Stomach (tissue), 19 donors: ENCODE measurements at places on chromosomes 1 and 21. TPM values are rescaled to one million over a fixed set of nuclear protein-coding genes. Genes with fewer than 3 reads are reported as not detected.

The NRIP1 gene
- 26.8 TPM for total RNA-seq

The SLC16A4 gene
- total RNA-seq = 6.4 TPM

The ZNF648 gene
- total RNA-seq = 1.7 TPM

The PTPRF gene
- total RNA-seq = 114 TPM

The CYP4A22 gene
- total RNA-seq = not detected

The PSMG1 gene
- 11.6 TPM for total RNA-seq

The UMODL1 gene
- total RNA-seq = not detected

The CROCC gene
- total RNA-seq = 942 TPM

The NCMAP gene
- total RNA-seq = 0.89 TPM

The CADM3 gene
- total RNA-seq = 7.5 TPM

The CD1B gene
- not detected for total RNA-seq

The KCNA3 gene
- total RNA-seq = not detected

DNA sequence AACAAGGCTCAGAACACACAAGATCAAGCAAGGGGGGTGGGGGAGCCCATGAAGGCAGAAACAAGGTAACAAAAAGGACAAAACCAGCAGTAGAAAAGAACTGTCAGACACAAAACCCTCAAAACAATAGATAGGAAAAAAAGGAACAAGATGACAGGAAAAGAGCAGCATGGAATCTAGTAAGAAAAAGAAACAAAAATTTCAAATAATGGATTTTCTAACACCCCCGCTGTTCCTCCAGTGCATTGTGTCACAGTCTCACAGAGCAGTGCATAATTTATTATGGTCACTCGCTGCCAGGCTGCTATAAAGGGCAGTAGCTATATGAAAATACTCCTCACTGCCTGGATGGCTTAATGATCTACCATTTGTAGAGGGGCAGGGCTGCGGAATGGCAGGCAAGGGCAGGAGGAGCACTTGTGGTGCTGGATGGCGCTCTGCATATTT lies 567.9 kb downstream of the DPYD start:
- no peak for DNase-seq

DNA sequence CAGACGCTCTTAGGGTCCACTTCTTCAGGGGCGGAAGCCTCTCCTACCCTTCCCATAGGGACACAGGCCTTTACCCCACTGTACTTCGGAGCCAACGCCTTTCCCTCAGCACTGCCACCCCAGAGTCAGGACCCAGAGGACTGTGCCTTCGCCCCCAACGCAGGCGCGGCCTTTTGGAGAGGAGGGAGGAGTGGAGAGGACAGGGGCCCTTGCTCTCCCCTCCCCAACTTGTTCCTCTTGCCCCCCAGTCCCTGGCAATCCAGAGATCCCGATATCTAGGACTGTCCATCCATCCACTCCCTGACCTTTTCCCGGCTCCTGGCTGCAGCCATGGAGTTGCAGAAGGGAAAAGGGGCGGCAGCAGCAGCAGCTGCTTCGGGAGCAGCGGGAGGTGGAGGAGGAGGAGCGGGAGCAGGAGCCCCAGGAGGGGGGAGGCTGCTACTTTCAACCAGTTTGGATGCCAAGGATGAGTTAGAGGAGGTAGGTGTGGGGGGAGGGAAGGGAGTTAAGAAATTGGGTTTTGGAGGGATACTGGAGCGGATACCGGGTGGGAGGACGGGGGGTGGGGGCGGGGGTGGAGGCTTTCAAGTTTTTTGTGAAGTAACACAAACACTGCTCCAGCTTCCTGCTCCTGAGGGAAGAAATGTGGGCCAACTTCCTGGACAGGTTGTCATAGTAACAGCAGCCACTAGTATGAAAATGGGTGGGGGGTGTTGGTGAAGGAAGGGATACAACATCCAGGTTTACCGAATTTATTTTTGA lies 636 bp downstream of the INTS3 start:
- peak; percentile 79 for DNase-seq

DNA sequence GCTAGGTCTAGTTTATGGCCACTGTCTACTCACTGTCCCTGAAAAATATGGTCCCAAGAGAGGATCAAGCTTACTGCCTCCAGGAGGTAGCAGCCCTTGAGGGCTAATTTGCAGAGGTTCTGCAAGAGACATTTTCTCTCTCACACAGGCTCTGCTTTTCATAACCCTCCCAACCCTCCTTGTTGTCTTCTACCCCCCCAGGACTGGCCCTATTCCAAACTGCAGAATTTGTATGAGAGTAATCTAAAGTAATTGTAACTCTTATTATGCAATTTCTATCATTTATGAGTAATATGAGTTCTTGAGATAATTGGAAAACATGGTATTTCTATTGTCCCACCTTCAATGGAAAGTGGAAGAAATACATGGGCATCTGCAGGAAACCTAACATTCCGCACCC lies 70.4 kb upstream of the CD55 start:
- no peak for DNase-seq

DNA sequence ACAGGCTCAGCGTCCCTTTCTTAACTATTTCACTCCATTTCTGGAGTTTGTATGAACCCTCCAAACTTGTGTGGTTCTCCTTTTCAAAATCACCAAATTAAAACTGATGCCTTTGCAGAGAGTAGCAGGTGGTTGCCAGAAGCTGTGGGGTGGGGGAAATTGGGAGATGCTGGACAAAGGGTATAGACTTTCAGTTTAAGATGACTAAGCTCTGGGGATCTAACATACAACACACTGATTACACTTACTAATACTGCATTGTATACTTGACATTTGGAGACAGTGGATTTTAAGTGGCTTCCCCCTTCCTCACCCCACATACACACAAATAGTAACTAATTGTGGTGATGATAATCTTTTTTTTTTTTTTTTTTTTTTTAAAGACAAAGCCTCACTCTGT lies 11.1 kb upstream of the SCYL3 start:
- DNase-seq = no peak

DNA sequence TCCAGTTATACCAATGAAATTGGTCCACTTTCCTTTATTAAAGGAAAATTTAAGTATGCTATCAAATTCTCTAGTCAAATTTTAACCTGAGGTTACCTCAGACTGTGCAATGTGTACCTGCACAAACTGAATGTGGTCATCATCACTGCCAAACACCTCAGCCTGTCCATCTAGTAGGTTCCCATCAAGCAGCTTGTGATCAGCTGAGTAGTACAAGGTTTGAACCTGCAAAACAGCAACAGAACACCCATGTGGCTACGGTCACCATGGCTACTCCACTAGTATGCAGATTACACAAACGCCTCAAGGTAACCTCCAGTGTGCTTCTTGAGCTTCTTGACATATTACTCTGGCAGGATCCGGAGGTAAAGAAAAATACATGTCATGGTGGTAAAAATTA lies 11.6 kb downstream of the IVNS1ABP start:
- no peak for DNase-seq

DNA sequence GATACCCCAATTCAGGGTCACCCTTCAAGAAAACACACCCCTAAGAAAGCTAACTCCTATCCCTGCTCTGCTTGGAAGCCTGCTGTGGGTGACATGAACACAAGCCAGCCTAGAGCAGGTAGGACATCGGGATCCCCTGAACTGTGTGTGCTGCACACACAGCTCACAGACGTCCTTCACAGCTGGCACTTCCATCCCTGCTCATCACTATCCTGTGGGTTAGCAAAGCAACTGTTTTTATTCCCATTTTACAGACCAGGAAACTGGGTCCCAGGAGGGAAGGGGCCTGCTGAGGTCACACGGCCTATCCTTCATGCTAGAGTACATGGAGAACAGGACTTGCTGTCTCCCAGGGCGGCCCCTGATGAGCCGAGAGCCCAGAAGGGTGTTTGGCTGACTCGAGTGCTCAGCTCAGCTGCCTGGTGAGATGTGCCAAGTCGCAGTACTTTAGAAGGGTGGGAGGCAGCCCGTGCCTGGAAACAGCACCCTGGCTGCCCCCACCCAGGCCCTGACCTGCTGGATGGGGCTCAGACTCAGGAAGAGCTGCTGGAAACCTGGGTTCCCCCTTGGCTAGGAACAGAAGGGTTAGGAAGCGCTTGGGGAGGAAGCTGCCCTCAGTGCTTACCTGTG lies 28.3 kb upstream of the BTG2 start:
- DNase-seq = no peak

DNA sequence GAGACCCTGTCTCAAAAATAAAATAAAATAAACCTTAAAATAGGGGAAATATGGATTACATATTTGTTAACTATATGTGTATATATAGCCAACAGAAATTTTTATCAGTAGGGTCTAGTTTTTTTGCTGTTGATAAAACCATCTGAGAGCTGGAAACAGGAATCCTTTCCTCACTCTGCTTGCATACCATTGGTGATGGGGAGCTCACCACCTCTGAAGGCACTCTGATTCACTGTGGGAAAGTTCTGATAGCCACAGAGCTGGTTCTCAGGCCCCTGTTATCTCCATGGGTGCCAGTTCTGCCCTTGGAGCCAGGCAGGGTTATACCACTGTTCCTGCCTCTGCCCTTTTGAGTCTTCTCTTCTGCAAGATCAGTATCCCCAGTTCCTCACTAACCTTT lies 17.8 kb upstream of the ZC3H12A start:
- no peak for DNase-seq

- DNase-seq = no peak
These were observed 71.7 kb downstream of the APP start for GRCh38 chr21:26098772-26099397.

GRCh38 chr21:44711327-44712202 lies at the start of gene TSPEAR:
Gene TSPEAR (minus strand): TSS chr21:44711572. CDS start chr21:44711514, 58 bp downstream.
- peak; percentile 52 for DNase-seq

DNA sequence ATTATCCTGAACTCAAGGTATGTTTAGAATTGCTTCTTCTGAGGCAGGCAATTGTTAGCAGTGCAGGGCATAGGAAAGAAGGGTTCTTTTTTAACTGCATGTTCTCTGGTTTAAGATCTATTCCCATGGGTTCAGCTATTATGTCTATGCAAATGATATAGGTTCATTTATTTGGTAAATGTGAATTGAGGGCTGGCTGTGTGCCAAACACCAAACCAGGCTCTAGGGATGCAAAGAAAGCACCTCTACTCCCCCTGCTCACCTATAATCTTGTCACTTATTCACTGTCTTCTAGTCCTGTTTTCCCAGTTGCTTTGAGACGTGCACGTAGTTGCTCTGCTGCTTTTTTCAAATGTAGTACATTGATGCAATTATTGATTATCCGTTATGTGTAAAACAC lies 691 bp upstream of the KIFAP3 start:
- peak; percentile 15 for DNase-seq

DNA sequence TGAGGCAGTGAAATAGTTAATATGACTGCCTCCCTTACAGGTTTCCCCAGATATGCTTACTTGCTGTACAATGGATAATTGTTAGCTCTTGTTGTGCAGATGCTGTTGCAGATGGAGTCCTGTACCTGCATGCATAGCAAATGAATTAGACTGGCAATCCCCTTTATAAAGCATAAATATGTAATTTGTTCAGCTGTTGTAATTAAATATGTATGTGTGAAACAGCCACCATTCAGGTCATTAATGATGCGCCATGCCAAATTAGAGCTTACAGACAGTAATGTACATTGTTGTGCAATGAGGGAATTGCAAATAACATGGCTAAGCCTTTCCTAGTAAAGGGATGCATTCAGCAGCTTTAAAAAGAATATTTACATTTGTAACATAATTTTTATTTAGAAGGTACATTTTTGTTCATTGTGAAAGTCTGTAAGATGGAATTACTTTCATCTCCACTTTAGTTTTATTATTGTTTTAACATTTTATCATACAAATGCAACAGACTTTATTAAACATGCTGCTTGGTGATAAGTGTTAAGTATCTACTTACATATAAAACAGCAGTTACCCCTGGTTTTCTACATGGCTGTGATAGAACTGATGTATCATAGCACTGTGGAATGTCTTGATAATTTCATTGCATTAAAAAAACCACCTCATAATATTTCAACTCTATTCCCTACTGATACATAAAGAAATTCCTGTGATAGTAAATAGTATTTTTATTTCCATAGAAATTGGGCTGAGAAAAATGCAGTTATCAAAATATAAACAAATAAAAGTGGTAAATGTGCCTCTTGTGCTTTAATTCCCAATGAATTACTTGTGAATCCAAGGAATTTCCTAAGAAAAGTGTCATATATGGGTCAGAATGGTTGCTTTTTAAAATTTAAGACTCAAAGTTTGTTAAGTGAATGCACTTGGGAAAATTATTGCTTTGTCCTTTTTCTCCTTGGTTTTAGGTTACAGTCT lies 99.0 kb downstream of the NFIA start:
- no peak for DNase-seq

DNA sequence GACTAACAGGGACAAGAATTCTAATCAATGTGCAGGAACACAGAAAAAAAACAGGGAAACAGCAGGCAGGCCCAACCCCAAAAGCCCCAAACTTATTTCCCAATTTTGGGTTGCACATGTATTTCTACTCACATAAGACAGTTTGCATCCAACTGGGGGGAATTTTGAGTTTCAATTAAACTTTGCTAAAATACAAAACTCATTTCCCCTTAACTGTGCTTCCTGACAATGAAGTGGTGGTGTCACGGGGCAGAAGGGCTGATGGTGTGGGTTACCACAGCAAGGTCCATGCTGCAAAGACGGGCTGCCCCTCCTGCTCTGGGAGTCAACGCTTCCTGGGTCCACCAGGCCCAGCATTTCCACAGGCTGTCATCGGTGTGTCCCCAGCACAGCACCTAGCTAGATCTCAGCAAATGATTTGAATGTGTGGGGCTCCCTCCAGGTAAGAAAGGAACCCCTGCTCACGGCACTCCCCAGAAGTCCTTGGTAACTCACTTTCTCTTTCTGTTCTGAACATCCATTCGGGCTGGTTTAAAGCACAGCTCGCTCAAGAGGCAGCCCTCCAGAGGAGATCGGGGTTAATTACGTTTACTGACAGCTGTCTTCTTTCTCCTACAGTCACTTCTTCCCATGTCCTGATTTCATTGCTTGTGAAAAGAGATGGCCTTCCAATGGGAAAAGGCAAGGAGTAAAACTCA lies 27.4 kb downstream of the HIVEP3 start:
- DNase-seq = peak; percentile 41

DNA sequence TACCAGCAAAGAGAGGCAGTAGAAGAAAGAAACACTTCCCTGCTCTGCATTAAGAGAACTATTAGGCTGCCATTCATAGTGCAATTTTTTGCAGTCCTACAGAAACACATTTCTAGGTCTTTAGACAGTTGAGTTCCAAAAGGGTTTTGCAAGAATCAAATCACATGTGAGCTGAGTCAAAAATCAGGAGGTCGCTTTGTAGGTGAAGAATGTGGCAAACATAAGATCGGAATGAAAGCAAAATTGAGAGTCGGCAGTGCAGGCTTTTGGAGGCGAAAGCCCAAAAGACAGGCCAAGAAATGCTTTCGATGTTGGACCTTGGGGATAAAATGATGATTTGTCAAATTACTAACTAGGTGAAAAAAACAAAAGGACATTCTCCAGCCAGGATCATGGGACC lies 213.5 kb upstream of the NRIP1 start:
- DNase-seq = no peak

GRCh38 chr1:178323067-178323466 lies 173.7 kb downstream of the CLEC20A start:
- no peak for DNase-seq

- DNase-seq = no peak
These were observed 1040.7 kb upstream of the B3GALT2 start for GRCh38 chr1:194227161-194227560.

DNA sequence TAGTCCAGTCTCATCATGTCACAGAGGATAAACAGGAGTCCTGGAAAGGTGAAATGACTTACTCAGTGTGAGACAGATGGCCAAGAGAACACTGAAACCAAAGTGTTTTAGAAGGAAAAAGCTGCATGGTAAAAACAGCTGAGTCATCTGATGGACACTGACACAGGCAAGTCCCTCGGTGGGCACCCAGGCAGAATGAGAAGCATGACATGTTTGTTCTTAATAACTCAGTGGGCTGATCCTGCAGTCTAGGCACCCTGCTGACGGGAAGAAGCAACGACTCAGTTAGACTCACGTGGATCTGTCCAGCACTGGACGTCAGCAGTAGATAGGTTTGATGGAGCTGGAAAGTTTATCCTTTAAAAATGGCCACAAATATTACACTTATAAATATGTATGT lies 116.9 kb downstream of the RGS7 start:
- no peak for DNase-seq
